ENCODE measurements at places on chromosomes 6 and 20.

GRCh38 chr6:163790266-163790840 lies 375.8 kb downstream of the QKI start:
- no peak for DNase-seq

DNA sequence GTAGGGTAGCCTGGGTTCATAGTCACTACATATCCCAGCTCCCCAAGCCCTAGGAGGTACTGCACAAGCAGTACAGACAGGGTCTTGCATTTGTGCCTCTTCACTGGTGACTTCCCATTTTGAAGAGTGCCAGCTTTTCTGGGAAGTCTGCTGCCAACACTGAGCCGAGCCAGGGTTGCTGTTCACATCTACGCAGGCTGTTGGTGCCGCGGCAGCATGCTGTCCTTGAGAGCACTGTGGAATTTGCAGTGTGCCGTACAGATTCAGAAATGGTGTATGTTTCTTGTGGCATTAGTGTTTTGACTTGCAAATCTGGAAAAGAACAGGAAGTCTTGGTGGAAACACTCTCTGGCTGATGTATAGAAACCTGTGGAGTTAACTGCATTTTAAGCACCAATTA lies 67.5 kb downstream of the JARID2 start:
- no peak for DNase-seq

DNA sequence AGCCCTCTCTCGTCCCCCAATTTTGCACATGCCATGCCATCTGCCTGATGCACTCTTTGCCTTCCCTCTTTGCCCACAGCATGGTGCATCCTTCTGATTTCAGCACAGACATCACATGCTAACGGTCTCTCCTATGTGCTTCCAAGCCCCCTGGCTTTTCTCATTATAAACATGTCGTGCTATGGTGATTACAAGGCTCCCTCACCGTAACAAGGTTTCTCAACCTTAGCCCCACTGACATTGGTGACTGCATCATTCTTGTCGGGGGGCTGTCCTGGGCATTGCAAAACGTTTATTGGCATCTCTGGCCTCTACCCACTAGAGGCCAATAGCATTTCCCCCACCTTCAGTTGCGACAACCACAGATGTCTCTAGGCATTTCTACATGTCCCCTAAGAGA lies 187.2 kb downstream of the TFAP2C start:
- no peak for DNase-seq

GRCh38 chr6:75492386-75493153 lies 1.0 kb downstream of the FILIP1 start:
- DNase-seq, result no peak

GRCh38 chr6:42113936-42114636 lies 28.3 kb downstream of the C6orf132 start:
- DNase-seq, result no peak

GRCh38 chr6:45378334-45378926 lies 696 bp upstream of the SUPT3H start:
- peak; percentile 16 for DNase-seq

Data from T-helper 17 cell (primary cell).